Muscle of leg (tissue), 16 donors: ENCODE measurements at places on chromosomes 2 and 18. TPM values are rescaled to one million over a fixed set of nuclear protein-coding genes. Genes with fewer than 3 reads are reported as not detected.

DNA sequence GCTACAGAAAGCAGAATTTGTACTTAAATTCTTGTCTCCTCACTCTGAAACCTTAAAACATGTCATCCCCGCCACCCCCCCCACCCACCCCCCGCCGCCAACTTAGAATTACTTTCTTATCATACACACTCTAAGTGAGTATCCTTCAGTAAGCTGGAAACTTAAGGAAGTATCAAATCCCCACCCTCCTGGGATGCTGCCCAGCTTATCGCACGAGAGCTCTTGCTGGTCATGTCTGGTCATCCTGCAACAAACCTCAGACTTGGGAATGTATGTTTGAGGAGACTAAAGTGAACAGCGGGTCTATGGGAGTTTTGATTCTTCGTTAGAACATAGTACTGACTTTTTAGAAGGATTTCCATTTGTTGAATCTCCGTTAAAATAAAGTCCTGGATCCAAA, 203.3 kb downstream of the PTGR3 start:
- peaks cover 3% of the 10 kb centered on the region for H3K4me1 ChIP-seq
- H3K27me3 ChIP-seq, result no peaks in the 10 kb centered on the region
- H3K27ac ChIP-seq, result no peak overlapping the region
- no peak overlapping the region for H3K4me3 ChIP-seq

- peaks cover 13% of the 10 kb centered on the region for H3K36me3 ChIP-seq
- peaks cover 57% of the 10 kb centered on the region for H3K4me1 ChIP-seq
- no peaks in the 10 kb centered on the region for H3K27me3 ChIP-seq
- H3K4me3 ChIP-seq, result no peak overlapping the region
Measured at GRCh38 chr2:54572262-54572635, 116.1 kb downstream of the SPTBN1 start.

The SLC20A1 gene
- 21.5 TPM for polyA plus RNA-seq

DNA sequence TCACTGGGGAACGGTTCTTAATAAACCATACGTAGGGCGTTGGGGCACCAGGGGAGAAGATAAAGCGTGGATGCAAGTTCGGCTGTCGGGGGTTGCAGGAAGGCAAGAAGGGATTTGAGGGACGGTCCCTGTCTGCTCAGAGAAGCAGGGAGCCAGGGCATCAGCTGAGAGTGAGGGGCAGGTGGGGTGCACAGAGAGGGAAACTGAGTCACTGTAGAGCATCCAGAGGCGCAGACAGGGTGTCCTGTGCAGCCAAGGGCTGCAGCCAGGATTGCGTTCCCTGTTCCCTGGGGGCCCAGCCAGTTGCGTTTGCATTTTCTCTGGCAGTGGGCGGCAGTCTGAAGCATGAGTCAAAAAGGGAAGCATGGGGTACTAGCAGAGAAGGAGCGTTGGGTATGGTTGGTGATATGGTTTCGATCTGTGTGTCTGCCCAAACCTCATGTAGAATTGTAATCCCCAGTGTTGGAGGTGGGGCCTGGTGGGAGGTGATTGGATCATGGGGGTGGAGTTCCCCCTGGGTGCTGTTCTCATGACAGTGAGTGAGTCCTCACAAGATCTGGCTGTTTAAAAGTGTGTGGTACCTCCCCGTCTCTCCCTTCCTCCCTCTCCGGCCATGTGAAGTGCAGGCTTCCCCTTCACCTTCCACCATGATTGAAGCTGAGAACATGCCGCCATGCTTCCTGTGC, 202.9 kb downstream of the NDUFA10 start:
- no peak overlapping the region for H3K4me3 ChIP-seq
- H3K4me1 ChIP-seq, result no peaks in the 10 kb centered on the region
- no peaks in the 10 kb centered on the region for H3K36me3 ChIP-seq
- H3K27ac ChIP-seq, result no peak overlapping the region

GRCh38 chr2:197620133-197620532, 55.3 kb downstream of the RFTN2 start:
- no peaks in the 10 kb centered on the region for H3K27me3 ChIP-seq
- H3K4me1 ChIP-seq, result no peaks in the 10 kb centered on the region
- H3K4me3 ChIP-seq, result no peak overlapping the region
- peaks cover 21% of the 10 kb centered on the region for H3K36me3 ChIP-seq
- peak; percentile 49 for DNase-seq

GRCh38 chr2:221134718-221135117, 437.4 kb downstream of the EPHA4 start:
- H3K27ac ChIP-seq, result no peak overlapping the region
- no peaks in the 10 kb centered on the region for H3K27me3 ChIP-seq
- DNase-seq, result no peak
- H3K36me3 ChIP-seq, result no peaks in the 10 kb centered on the region

- no peak overlapping the region for H3K4me3 ChIP-seq
- no peaks in the 10 kb centered on the region for H3K4me1 ChIP-seq
- no peak for DNase-seq
- no peaks in the 10 kb centered on the region for H3K36me3 ChIP-seq
- H3K27me3 ChIP-seq, result no peaks in the 10 kb centered on the region
- H3K27ac ChIP-seq, result no peak overlapping the region
Measured at GRCh38 chr2:211132046-211132445, 575.6 kb downstream of the CPS1 start.

DNA sequence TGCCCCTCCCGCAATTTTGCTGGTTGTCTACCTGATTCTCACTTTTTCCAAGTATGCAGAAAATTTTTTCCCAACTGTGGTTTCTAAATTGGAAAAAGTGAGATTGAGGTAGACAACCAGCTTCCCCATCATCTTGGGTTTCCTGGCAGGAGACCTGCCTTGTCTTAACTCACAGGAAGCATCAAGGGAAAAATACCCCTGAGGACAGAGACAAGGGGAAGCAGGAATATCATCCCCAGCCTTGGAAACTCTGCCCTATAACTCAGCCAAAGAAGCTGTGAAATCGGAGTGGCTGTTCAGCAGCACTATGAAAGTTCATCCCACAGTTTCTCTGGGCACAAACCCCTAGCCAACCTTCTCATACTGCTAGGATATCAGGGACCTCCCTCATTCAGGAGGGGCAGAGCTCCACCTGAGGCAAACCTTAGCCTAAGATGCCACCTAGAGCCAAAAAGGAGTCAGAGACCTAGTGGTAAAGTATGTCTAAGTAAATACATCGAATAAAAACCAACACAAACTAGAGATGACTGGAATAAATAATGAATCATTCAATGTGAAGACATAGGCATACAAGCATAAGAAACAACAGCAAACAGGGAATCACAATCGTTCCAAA, 68.2 kb downstream of the ZSWIM2 start:
- H3K4me3 ChIP-seq, result no peak overlapping the region
- no peaks in the 10 kb centered on the region for H3K4me1 ChIP-seq
- no peak for DNase-seq
- H3K27me3 ChIP-seq, result no peaks in the 10 kb centered on the region

DNA sequence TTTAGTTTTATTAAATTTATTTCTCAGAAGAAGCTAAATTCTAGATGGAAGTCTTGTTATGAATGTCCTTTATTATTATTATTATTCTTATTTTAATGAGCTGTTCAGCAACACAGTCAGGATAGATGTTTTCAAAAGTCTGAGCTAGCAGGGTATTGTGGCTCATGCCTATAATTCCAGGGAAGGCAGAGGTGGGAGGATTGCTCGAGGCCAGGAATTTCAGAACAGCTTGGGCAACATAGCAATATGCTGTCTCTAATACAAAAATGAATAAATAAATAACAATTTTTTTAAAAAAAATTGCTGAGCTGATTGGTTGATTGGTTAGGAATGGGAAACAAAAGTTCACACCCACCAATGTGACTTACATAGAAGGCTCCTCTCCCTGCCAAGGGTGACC, 274.1 kb upstream of the CYRIA start:
- DNase-seq, result no peak
- no peak overlapping the region for H3K4me3 ChIP-seq
- no peaks in the 10 kb centered on the region for H3K36me3 ChIP-seq
- no peaks in the 10 kb centered on the region for H3K4me1 ChIP-seq
- no peak overlapping the region for H3K27ac ChIP-seq

DNA sequence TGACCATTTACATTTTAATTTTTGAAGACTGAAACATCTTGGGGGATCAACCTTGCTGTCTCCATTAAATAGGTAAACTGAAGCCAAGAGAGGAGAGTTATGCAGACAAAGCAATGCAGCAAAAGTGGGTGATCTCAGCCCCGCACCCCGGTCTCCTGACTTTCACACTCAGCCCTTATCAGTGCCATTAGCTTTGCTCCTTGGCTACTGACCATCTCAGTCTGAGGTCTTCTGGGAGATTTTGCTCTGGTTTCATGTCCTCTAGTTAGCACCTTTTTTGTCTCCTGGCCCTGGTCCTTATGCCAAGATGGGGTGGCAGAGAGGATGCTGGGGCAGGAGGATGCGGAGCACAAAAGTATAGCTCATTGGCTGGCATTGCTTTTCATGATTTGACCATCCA, 61.4 kb downstream of the SETBP1 start:
- H3K4me3 ChIP-seq, result no peak overlapping the region
- H3K4me1 ChIP-seq, result peaks cover 47% of the 10 kb centered on the region
- H3K27ac ChIP-seq, result peak overlapping the region; percentile 87
- peaks cover 1% of the 10 kb centered on the region for H3K36me3 ChIP-seq
- DNase-seq, result no peak

DNA sequence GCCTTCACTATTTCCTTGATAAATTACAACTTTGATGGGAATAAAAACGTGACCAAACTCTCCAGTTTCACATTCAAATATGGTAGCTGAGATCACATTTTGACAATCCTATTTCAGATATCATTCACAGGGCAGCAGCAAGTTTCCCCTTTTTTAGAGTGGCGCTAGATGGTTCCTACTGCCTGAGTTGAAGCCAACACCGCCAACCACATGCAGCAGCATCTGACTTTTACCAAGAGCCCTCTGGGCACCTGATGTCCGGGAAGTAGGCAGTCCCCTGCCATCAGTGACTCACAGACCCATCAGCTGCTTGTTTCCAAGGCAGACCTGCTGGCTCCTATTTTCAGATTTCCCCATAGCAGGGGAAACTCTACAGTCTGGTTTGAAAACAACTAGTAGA, 4.0 kb upstream of the MREG start:
- H3K4me1 ChIP-seq, result peaks cover 12% of the 10 kb centered on the region
- no peak for DNase-seq

GRCh38 chr2:188570370-188570769, 278.7 kb downstream of the GULP1 start:
- DNase-seq, result peak; percentile 61
- peak overlapping the region; percentile 38 for H3K27ac ChIP-seq
- no peaks in the 10 kb centered on the region for H3K4me1 ChIP-seq
- H3K27me3 ChIP-seq, result no peaks in the 10 kb centered on the region
- H3K4me3 ChIP-seq, result no peak overlapping the region

- H3K27me3 ChIP-seq, result peaks cover 72% of the 10 kb centered on the region
- H3K4me3 ChIP-seq, result peak overlapping the region; percentile 39
- no peak for DNase-seq
- no peak overlapping the region for H3K27ac ChIP-seq
Measured at GRCh38 chr2:70887208-70887549, 48.5 kb upstream of the ATP6V1B1 start.

GRCh38 chr2:289362-290089, 1.6 kb upstream of the ALKAL2 start:
- no peak overlapping the region for H3K27ac ChIP-seq
- peak; percentile 34 for DNase-seq
- H3K27me3 ChIP-seq, result peaks cover 35% of the 10 kb centered on the region
- peak overlapping the region; percentile 50 for H3K4me3 ChIP-seq

The DCDC2C gene
- polyA plus RNA-seq, result 0.20 TPM

The CHN1 gene
- polyA plus RNA-seq, result 12.2 TPM

- no peaks in the 10 kb centered on the region for H3K27me3 ChIP-seq
- no peak overlapping the region for H3K27ac ChIP-seq
- no peak overlapping the region for H3K4me3 ChIP-seq
- DNase-seq, result no peak
- no peaks in the 10 kb centered on the region for H3K4me1 ChIP-seq
Measured at GRCh38 chr2:162677476-162677875, 161.1 kb downstream of the KCNH7 start.

GRCh38 chr18:69655816-69656215, 255.1 kb downstream of the DOK6 start:
- no peak for DNase-seq
- H3K36me3 ChIP-seq, result no peaks in the 10 kb centered on the region
- no peak overlapping the region for H3K27ac ChIP-seq
- H3K4me1 ChIP-seq, result peaks cover 5% of the 10 kb centered on the region
- H3K4me3 ChIP-seq, result no peak overlapping the region

- H3K4me3 ChIP-seq, result no peak overlapping the region
- H3K27ac ChIP-seq, result peak overlapping the region; percentile 93
- H3K36me3 ChIP-seq, result no peaks in the 10 kb centered on the region
- DNase-seq, result peak; percentile 96
Measured at GRCh38 chr18:10010611-10011015, 96.8 kb downstream of the VAPA start.

- H3K4me1 ChIP-seq, result no peaks in the 10 kb centered on the region
- no peak overlapping the region for H3K4me3 ChIP-seq
- H3K27ac ChIP-seq, result no peak overlapping the region
- peaks cover 61% of the 10 kb centered on the region for H3K36me3 ChIP-seq
Measured at GRCh38 chr2:216149741-216150140, 40.6 kb downstream of the XRCC5 start.

DNA sequence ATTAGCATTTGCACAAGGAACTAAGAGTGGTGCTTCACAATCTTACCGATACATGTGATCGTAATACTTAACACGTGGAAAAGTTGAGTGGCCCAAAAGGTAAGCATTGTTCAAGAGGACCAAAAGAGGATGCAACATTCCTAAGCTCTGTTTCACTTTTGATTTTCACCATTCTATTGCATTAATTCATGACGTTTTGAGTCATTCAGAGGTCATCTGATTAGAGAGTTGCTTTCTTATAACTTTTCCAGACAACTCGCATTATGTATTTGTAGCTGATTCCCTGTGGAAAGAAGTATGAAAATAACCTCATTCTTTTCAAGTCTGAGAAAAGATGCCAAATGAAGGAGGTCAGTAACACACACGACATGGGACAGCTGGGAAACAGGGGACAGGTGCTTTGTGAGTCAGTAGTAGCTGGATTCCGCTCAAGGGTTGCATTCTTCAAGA, 344.4 kb downstream of the RND3 start:
- H3K4me3 ChIP-seq, result no peak overlapping the region
- H3K36me3 ChIP-seq, result no peaks in the 10 kb centered on the region
- peak; percentile 53 for DNase-seq
- no peaks in the 10 kb centered on the region for H3K27me3 ChIP-seq
- H3K27ac ChIP-seq, result no peak overlapping the region

DNA sequence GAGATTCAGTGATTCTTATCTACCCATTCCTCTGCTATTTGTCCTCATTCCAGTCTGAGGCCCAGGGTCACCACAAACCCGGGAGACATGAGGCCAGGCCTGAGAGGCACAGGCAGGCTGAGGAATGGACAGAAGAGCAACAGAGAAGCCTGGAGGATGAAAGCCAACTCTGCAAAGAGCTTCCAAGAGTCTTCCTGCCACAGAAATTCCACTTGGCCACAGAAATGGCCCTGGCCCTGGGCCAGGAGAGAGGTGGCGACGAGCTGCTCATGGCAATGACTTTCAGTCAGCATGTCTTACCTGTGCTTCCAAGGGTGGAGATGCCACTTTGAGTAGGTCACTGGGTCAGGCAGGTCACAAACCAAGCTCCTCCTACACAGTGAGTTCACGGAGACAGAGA, 155.3 kb upstream of the PKDCC start:
- H3K4me1 ChIP-seq, result no peaks in the 10 kb centered on the region
- no peak for DNase-seq
- no peaks in the 10 kb centered on the region for H3K36me3 ChIP-seq
- H3K27me3 ChIP-seq, result no peaks in the 10 kb centered on the region

GRCh38 chr2:240574386-240575100, 6.3 kb downstream of the RNPEPL1 start:
- no peak overlapping the region for H3K27ac ChIP-seq
- H3K27me3 ChIP-seq, result no peaks in the 10 kb centered on the region
- no peak overlapping the region for H3K4me3 ChIP-seq
- no peak for DNase-seq
